ENCODE measurements at places on chromosomes 2 and 18. TPM values are rescaled to one million over a fixed set of nuclear protein-coding genes. Genes with fewer than 3 reads are reported as not detected.

CFAP221 gene
- not detected for total RNA-seq

VWA3B gene
- total RNA-seq: 0.09 TPM

M1AP gene
- total RNA-seq: not detected

IL18R1 gene
- 1.5 TPM for total RNA-seq

NEB gene
- 0.18 TPM for total RNA-seq

DLGAP1 gene
- total RNA-seq: 0.14 TPM

EEF1B2 gene
- total RNA-seq: 943 TPM

ZDBF2 gene
- 16.8 TPM for total RNA-seq

SKA1 gene
- 6.6 TPM for total RNA-seq

RESP18 gene
- total RNA-seq: not detected

ACKR3 gene
- total RNA-seq: 44.9 TPM

AGXT gene
- total RNA-seq: not detected

PAX3 gene
- total RNA-seq: not detected

TEX51 gene
- total RNA-seq: not detected

POU3F3 gene
- not detected for total RNA-seq

STAT4 gene
- 2.0 TPM for total RNA-seq

LRRTM1 gene
- total RNA-seq: not detected

PKDCC gene
- 68.1 TPM for total RNA-seq

ADD2 gene
- total RNA-seq: 0.37 TPM

UGT1A5 gene
- not detected for total RNA-seq

NDUFS1 gene
- 112 TPM for total RNA-seq

AP1S3 gene
- 5.9 TPM for total RNA-seq

ATOH8 gene
- total RNA-seq: 72.5 TPM

CCDC141 gene
- under 0.01 TPM for total RNA-seq

SULT1C2 gene
- 0.83 TPM for total RNA-seq

PECR gene
- total RNA-seq: 16.6 TPM

EIF2B4 gene
- total RNA-seq: 33.3 TPM

GPR35 gene
- 0.74 TPM for total RNA-seq

INPP5D gene
- total RNA-seq: 0.46 TPM

UGT1A10 gene
- 0.83 TPM for total RNA-seq

ASB18 gene
- not detected for total RNA-seq

NEURL3 gene
- total RNA-seq: not detected

TMEM17 gene
- total RNA-seq: 1.8 TPM

NOSTRIN gene
- total RNA-seq: 0.09 TPM

PIKFYVE gene
- total RNA-seq: 28.6 TPM

ASNSD1 gene
- 71.1 TPM for total RNA-seq

PLGLB2 gene
- total RNA-seq: 1.1 TPM

KCNG2 gene
- total RNA-seq: 4.7 TPM

ZSWIM2 gene
- total RNA-seq: 0.09 TPM

FBXO48 gene
- 0.28 TPM for total RNA-seq

GALNT13 gene
- total RNA-seq: 17.2 TPM

TACR1 gene
- total RNA-seq: under 0.01 TPM

MALT1 gene
- total RNA-seq: 21.8 TPM

Measured in smooth muscle cell of bladder (primary cell).